ENCODE measurements at places on chromosomes 16 and 17.

DNA sequence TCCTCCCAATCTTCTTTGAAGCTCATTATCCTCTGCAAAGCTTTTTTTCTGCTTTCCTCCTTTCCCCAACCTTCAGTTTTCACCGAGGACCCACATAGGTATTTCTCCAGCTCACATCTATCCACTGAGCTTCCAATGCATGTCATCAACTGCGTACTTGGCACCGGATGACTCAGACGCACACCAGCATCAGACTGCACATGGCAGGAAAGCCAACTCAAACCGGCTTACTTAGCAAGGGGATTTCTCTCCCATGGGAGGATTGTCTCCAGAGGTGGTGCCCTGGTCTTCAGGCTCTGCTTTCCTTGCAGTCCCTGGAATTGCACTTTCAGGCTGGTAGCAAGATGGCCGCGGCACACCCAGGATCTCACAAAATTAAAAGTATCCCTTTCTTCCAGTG lies 1.7 kb upstream of the AKTIP start:
- no peak for DNase-seq

- no peak for DNase-seq
These were observed 43.4 kb upstream of the ANKFN1 start for GRCh38 chr17:56109836-56110235.

GRCh38 chr16:70594569-70594968 lies 51.8 kb upstream of the IL34 start:
- no peak for DNase-seq

- no peak for DNase-seq
These were observed 255.9 kb downstream of the KATNIP start for GRCh38 chr16:27805828-27806351.

DNA sequence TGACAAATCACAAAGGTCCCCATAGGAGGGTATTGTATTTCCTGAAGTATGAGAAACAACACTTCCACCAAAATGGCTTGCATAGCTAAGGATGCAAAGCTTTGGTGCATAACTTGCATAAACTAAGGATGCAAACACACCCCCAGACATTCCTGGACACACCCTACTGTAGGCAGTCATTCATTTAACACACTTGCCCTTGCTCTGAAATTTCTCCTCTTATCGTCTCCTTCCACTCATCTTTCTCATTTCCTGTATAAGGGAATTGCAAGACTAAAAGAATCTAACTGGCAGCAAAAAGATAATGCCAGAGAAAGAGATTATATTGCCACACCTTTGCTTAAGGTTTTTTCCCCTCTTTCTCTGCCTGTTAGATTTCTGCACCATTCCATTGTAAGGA lies 28.3 kb downstream of the CHD9 start:
- DNase-seq: no peak

GRCh38 chr17:78417531-78417909 lies 39.1 kb downstream of the PGS1 start:
- no peak for DNase-seq

DNA sequence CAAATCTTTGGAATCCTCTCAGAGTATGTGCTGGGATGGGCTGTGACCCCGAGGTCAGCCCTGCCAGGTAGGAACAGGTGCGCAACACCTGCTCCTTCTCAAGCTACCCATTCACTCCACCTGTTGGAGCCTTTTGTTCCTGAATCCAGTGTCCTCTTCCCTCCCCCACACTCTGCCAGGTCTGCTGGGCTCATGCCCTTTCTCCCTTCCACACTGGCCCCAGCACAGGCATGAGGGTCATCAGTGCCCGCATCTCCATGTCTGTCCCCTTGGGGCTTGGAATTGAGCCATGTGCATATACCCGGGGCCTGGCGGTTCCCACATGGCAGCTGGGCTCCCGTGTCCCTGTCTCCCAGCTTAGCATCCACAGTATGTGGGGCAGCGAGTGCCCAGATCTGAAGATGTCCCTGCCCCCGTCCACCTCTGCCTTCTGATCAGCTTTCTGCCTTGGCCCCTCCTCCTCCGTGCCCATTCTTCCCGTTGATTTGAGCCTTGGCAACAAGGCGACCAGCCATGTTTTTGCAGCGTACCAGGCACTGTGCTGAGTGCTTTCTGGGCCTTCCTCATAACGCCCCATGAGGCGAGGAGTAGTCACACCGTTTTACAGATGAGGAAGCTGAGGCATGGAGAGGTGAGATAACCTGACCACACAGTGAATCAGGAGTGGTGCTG lies 102.2 kb downstream of the RAP1GAP2 start:
- DNase-seq: no peak

DNA sequence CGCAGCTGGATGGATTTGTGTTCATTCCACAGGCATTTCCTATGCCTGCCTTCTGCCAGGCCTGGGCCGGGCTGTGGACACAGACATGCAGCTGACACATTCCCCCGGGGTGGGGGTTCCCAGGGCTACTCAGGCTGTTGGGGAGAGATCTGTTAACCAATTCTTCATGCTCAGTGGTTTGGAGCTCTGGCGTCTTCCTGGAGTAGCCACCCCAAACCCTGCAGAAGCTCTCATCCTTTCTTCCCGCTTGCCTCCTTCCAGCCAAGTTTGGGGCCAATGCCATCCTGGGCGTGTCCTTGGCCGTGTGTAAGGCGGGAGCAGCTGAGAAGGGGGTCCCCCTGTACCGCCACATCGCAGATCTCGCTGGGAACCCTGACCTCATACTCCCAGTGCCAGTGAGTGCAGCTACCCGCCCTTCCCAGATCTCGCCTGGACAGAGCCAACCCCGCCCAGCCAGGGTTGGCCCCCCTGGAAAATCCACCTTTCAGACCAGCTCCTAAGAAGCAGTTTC lies 2.6 kb downstream of the ENO3 start:
- DNase-seq: no peak

- no peak for DNase-seq
These were observed 2.7 kb upstream of the IRX5 start for GRCh38 chr16:54928016-54928356.

GRCh38 chr16:3536271-3536731 lies 35.5 kb downstream of the CLUAP1 start:
- DNase-seq: no peak

GRCh38 chr17:66947311-66947710 lies 17.2 kb upstream of the CACNG4 start:
- no peak for DNase-seq

DNA sequence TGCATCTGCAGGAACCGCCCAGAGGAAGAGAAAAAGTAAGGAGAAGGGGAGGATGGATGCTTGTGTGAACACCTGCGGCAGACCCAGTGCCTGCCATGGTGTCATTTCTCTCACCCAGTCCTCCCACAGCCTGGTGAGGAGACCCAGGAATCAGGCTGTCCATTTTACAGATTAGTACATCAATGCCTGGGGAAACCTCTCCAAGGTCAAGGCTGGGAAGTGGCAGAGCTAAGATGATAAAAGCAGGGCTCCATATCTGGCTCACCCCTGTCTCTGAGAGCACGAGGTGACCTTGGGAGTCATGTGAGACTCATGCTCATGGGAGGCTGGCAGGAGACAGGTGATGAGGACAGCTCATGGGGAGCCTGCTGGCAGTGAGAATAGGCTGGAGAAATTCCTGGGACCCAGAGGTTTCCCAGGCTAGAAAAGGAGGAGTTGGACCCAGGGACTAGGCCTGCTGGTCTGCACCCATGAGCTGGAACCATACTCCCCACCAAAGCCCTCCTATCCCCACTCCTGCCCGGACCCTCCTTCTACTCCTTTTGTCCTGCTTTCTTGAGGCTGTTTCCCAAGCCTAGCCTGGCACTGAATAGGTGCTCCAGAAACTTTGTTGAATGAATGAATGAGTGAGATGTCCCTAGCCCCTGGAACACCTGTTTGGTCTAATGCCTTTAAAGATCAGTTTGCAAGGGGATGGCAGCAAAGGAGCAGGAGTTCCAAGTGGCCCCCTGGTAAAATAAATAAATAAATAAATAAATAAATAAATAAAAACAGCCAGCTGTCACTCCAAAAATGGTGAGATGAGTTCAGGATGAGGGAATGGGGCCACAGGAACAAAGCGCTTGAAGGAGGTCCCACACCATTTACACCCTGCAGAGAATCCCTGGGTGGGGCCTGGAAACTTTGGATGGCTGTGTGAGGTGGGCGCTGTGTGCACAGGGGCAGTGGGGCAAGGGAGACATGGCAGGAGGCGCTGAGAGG lies 1.6 kb downstream of the ZNF629 start:
- DNase-seq: no peak

DNA sequence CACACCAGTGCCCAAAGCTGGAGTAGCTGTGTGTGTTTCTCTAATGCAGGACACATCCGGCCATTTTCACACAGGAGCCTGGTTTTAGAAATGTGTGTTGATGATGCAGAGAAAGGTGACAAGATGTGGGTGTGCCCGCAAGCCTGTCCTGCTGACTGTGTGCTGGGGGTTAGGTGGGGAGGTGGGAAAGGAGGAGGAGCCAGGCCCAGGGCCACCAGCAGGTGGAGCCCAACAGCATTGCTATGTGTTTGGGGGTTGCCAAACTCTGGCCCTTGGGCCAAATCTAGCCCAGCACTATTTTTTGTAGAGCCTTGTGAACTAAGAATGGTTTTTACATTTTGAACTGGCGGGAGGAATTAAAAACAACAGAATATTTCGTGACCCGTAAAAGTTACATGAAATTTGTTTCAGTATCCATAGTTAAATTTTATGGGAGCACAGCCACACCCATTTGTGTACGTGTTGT lies 61.7 kb upstream of the LGALS9 start:
- no peak for DNase-seq

DNA sequence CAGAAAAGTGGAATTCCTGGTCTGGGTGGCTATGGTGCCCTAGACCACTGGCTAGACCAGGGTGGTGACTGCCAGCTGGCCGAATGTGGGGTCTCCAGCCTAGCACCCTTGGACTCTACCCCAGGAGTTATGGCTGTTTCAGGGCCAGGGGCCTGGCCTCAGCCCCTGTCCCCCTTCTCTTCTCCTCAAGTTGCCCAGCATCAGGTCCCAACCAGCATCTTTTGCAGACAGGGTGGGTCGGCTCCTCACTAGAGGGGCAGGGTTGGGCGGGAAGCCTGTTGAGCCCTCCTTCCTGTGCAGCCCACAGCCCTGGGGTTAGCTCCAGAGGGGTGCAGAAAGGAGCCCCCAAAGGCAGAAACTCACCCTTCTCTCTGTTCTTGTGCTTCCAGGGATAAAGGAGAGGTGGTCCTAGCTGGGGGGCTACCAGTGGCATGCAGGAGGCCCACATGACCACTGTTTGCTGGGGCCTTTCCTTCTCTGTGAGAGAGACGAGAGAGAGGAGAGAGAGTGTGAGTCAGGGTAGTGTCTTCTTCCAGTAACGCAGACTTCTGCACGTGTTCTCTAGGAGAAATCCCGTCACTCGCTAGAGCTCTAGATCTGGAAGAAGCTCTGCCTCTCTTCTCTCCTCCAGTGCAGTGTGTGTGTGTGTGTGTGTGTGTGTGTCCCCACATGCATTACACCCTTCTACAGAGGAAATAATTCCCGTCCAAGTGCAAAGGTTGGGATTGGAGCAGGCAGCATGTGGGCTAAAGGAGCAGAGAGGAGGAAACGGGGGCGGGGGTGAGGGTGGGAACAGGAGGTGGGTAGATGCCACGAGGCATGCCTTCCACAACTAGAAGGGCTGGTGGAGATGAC lies 209.4 kb downstream of the SEC14L1 start:
- peak; percentile 19 for DNase-seq

- DNase-seq: no peak
These were observed 748 bp downstream of the SMTNL2 start for GRCh38 chr17:4584917-4585637.

- DNase-seq: no peak
These were observed 41.5 kb downstream of the ABCC1 start for GRCh38 chr16:15990902-15991301.

DNA sequence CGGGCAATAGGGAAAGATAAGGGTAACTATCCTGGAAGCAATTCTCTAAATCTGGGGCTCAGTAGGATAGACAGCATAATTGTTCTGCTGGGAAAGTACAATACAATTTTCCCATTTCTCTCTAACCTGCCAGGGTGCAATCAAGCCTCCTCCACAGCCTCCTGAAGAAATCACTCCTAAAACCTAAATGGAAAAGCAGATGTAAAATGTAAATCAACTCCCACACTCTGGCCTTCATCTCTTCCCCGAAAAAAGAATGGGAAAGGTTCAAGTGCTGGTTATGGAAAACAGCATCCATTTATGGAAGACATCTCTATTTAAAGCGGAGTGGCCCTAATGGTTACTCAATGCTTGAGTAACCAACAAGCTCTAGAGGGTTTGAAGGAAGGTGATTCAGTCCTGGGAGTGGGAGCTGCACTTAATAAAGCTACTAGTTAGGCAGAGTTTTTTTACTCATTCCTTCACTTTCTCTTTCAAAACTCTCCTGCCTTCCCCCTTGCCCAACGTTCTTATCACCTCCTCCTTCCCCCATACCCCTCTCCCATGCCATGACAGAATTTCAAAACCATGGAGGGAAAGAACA lies 5.1 kb downstream of the MMD start:
- no peak for DNase-seq

- no peak for DNase-seq
These were observed 4.8 kb upstream of the ZNF469 start for GRCh38 chr16:88377961-88378360.

- DNase-seq: no peak
These were observed 2.2 kb upstream of the C17orf58 start for GRCh38 chr17:67998466-67998865.

DNA sequence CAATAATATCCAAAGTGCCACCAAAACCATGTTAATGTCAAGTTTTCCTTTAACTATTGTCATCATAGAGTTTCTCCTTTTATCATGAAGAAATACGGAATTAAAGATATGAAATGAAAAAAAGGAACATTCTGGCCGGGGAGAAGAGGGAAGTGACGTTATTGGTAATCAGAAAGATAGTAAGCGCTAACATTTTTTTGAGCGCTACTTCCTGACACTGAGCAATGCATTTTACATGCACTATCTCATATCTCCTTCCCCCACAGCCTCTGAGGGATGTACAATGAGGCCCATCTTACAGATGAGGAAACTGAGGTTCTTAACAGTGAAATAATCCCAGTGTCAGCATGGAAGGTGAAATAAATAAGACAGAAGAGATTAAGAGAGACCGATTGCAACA lies 410.9 kb downstream of the SOX9 start:
- DNase-seq: no peak

DNA sequence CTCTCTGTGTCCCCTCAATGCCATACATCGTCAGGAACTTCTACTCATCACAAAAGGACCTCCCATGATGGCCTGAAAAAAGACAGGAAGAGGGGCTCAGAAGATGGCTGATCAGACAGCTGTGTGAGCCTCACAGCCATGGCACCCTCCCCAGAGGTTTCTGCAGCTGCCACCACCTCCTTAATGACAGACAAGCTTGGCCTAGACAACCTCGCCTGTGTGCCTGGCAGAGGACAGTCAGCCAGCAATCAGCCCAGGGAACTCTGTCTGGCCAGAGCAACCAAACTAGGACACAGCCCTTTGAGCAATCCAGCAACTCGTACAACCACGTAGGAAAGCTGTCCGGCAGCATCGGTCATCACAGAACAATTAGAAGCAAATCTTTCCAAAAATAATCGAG lies 54.2 kb upstream of the MED9 start:
- DNase-seq: no peak

Data from occipital lobe (tissue), 3 donors.